ENCODE measurements at places on chromosomes 1 and 21.

GRCh38 chr1:155236451-155236850, 18.8 kb downstream of the ENTREP3 start:
- no peak for DNase-seq

- DNase-seq, result peak; percentile 53
Observed at GRCh38 chr21:38830671-38831525, 25.2 kb downstream of the ETS2 start.

DNA sequence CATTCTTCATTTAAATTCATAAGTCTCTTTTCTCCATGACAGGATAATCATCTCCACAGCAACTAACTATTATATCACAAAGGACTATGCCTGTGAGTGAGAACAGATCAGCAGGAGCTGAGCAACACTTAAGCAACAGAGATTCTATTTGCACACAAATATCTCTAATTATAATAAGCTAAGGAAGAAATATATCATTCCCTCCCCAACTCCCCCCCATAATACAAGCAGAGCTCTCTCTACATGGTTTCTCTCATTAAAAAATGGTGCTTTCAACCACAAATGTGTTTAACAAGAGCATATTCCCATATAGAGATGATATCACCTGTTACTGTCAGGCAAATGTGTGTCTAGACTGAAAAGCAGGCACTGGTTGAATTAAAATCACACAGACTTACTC, 34.5 kb upstream of the NIBAN1 start:
- DNase-seq, result no peak

- DNase-seq, result no peak
Observed at GRCh38 chr1:30023339-30024022, 699.9 kb downstream of the MATN1 start.

DNA sequence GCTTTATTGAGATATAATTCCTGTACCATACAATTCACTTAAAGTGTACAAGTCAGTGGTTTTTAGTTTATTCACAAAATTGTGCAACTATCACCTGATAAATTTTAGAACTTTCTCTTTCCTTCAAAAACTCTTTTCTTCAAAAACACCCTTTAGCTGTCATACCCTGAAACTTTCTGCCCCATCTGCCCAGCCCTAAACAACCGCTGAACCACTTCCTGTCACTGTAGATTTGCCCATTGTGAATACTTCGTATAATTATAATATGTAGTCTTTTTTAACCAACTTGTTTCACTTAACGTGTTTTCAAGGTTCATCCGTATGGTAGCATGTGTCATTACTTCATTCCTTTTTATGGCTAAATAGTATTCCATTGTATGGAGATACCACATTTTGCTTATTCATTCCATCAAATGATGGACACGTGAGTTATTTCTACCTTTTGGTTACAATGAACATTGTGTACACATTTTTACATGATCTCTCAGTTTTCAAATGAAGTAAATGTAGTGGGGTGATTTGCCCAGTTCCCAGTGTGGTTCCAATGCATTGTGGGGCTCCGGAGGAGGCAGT, 37.9 kb downstream of the WNT4 start:
- no peak for DNase-seq

- DNase-seq, result peak; percentile 72
Observed at GRCh38 chr1:63322114-63322943, at the start of gene FOXD3. FOXD3 (plus strand) TSS chr1:63322567; CDS start chr1:63323059, 492 bp downstream.

DNA sequence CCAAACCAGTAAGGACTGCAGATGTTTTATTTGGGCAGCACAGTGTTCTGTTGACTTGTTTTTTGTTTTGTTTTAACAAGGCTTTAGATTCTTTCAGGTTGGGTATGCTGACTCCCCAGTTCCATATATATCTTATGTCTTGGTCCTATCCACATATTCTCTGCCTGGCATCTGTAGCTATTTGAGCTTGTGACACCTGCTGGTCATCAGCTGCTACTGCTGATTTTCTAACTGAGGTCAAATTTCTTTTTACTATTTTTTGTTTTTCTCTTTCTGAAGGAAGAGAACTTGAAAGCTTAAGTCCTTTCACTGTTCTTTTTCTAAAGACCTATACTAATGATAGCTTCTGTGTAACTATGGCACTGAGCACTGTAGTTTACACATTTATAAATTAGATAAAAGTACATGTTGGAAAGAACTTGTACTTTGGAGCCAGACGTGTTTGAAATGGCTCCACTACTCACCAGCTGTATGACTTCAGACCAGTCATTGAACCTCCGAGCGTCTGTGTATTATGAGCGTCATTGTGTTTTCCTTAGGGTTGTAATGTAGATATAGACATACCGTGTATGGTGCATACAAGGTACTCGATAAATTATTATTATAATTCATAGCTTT, 109.4 kb downstream of the NRDC start:
- DNase-seq, result peak; percentile 63

DNA sequence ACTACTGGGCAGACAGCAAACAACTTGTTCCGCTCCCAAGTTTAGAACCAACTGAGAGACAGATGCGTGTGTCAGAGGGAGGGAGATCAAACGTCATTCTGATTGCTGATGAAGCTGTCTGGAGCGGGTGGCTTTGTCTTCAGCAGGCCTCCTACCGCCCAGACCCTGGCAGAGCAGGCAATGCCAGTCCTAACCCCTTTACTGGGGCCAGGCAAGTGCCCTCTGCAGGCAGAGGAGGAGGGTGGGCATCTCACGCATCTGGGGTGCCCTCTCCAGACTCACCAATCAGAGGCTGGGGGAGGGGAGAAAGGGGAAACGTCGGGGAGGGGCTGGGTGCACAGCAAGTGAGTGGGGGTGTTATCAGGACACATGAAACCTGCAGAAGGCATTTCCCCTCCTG, 126.6 kb downstream of the ACTL8 start:
- DNase-seq, result no peak

- DNase-seq, result no peak
Observed at GRCh38 chr1:43444836-43445235, 8.9 kb downstream of the HYI start.

- DNase-seq, result peak; percentile 53
Observed at GRCh38 chr1:184866991-184867788, 107.1 kb downstream of the NIBAN1 start.

GRCh38 chr1:186873687-186874086, 44.9 kb downstream of the PLA2G4A start:
- DNase-seq, result no peak

- DNase-seq, result peak; percentile 61
Observed at GRCh38 chr1:28208818-28209441, 23.9 kb downstream of the DNAJC8 start.

GRCh38 chr1:198726455-198726854, 87.6 kb downstream of the PTPRC start:
- DNase-seq, result no peak

GRCh38 chr1:51488372-51489050, 30.6 kb downstream of the EPS15 start:
- DNase-seq, result no peak

DNA sequence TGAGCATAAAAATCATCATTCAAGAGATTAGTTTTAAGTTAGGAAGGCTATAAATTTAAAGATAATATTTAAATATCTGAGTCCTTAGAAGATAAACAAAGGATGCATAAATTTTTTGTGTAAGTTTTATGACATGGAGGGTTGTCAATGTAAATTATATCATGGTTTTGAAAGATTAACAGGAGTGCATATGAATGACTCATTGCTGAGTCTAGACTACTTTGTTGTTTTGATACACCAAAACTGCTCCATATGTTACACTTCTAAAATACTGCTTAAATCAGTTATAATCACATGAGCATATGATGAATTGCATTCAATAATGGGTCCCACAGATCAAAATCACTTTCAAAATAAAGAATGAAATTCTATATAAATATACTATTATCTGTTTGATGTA, 312.5 kb downstream of the KCNT2 start:
- DNase-seq, result no peak

GRCh38 chr1:61287734-61288133, 205.4 kb downstream of the NFIA start:
- no peak for DNase-seq

- no peak for DNase-seq
Observed at GRCh38 chr1:40971966-40972365, 7.5 kb upstream of the CTPS1 start.

DNA sequence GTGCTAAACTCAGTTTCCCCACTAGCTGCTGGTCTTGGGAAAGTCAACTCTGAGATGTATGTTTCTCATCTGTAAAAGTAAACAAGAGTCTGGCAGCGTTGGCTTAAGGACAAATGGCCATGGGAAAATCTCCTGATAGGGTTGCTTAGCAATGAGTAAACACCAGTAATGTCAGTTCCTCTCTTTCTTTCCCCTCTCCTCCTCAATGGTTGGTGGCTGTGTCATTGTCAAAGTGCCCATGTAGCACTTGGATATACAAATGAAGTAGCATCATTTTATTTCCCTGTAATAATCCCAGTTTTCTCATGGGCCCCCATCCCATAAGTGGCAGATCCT, 2.2 kb upstream of the FYB2 start:
- DNase-seq, result no peak

DNA sequence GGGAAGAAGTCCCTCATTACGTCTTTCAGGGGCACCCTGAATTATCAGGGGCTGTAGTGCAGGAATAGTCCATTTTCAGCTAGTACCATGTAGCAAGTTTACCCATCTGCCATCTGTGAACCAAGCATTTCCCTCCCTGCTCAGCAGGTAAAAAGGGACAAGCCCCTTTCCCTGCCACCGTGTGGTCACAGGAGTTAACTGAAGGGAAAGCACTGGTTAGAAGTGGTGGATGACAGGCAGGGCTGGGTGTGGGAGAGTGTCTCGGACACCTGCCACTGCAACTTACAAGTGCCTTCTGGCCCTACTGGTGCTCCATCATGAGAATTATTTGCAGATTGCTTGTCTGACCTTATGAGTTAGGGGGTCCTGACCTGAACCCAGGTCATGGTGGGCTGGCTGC, 32.0 kb upstream of the IGSF5 start:
- no peak for DNase-seq

- DNase-seq, result no peak
Observed at GRCh38 chr1:78096976-78097375, 51.2 kb downstream of the GIPC2 start.

GRCh38 chr21:26465916-26466315, 107.2 kb downstream of the CYYR1 start:
- no peak for DNase-seq

DNA sequence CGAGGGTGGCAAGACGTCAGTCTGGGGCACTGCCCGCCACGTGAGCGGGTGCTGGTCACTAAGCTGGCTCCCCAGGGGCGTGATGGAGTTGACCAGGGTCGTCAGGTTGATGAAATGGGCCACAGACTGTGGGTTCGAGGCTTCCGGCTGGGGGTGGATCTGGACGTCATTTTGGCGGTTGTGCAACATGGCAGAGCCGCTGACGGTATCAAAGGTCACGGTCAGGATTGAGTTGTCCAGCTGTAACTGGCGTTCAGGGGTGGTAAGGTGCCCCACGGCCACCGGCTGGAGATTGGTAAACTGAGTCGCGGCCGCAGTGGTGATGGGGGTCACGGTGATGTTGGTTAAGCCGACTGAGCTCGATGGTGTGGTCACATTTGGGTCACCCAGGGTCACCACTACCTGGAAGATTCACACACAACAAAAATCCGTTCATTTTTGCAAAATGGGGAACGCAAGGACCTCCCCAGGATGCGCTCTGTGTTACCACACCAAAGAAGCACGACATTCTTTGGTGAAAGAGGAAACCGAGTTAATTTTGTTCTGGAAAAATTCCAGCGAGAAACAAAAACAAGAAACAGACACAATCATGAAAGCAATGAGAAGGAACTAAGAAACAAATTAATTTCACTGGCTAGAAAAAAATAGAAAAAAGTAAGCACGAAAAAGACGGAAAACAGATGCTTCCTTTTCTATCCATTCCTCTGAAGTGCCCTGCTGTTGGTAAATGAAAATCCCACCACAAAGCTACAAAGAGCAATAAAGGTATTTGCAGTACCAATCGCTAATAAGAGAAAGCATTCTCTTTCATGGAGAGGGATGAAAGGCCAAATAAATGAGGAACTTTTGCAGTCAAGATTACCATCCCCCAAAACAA, 34.7 kb upstream of the RIPK4 start:
- no peak for DNase-seq

- peak; percentile 25 for DNase-seq
Observed at GRCh38 chr1:75745276-75745675, 20.8 kb downstream of the ACADM start.

- DNase-seq, result no peak
Observed at GRCh38 chr1:42128964-42129363, 24.2 kb upstream of the GUCA2B start.

DNA sequence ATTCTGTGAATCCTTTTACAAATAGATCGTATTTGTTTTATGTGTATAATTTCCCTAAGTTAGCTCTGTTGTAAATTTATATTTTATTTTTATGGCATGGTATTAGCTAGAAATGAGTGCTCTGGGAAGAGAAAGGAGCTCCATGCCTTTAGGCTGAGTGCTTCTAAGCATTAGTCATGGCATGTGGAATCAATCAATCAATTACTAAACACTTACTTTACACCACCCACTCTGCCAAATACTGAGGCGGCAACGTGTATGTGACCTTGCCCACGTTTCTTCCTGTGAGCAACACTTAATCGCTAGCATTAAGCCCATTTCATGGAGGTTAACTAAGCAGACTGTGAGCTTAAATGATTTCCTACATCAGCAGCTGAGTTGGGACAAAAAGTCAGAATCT, 7.2 kb upstream of the BECN2 start:
- DNase-seq, result no peak

DNA sequence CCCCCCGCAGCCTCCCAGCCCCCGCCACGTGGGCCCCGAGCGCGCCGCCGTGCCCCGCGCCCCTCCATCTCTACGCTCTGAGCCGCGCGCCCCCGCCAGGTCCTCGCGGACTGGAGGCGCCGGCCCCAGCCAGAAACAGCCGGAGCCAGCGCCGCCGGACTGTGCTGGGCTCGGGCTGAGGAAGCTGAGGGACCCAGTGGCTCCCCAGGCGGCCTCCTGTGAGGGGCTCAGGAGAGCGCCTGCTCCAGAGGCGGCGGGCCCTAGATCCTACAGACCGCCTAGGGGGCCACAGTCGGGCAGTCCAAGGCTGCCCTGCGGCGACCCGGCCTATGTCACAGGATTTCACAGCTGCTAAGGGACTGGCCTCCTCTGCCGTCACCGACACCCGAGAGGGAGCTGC, 82.1 kb downstream of the NENF start:
- DNase-seq, result peak; percentile 47

DNA sequence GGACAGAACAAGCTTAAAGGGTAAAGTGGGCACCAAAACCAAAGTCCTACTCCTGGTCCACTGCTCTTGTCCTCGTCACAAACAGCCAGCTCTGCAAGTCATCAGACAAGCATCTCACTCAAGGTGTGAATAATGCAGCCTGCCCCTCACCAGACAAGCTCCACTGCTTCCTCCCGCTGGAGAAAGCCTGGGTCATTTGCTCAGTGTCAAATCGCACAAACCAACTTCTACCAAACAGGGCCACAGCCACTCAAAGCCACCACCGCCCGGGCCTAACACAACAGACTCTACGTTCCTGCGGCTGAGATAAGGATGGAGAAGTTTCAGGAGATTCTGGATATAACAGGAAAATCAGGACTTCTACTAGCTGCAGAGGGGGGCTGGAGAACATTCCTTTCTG, 3.3 kb downstream of the SSBP3 start:
- no peak for DNase-seq

- DNase-seq, result no peak
Observed at GRCh38 chr1:106747232-106747631, 309.2 kb upstream of the PRMT6 start.

GRCh38 chr1:219692981-219693380, 80.1 kb upstream of the ZC3H11B start:
- no peak for DNase-seq
